ENCODE measurements at places on chromosomes 6 and 20.

DNA sequence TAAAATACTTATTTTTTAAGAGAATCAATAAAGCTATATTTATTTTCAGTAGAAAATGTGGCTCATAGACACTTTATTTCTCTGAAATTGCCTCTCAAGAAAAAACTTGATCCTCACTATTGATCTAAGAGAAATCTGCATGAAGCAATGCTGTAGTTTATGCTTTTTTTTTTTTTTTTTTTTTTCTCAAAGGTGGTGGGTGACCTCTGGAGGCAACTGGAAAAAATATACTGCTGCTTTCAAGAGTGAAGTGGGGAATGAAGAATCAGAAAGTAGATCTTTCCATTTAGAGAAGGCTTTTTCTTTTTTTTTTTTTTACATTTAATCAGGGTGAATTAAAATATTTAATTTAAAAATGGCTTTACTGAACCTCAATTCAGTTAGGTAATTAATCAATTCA lies 169.3 kb downstream of the SLC16A10 start:
- no peak for DNase-seq

DNA sequence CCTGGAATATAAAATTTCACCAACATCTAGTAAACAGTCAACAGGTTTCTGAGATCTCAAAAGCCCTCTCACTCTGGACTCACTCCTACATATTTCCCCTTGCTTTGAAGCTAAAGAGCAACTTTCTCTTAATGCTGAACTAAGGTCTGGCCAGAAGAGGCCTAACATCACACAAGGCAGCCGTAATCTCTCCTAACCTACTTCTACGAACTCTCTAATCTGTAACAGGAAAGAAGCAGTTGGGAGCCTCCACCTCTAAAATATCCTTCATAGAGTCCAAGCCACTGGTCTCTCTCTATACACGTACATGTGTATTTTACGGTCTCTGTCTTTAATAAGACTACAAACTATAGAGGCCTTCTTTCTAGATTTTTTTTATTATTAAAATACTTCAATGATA lies 72.0 kb downstream of the REV3L start:
- no peak for DNase-seq

DNA sequence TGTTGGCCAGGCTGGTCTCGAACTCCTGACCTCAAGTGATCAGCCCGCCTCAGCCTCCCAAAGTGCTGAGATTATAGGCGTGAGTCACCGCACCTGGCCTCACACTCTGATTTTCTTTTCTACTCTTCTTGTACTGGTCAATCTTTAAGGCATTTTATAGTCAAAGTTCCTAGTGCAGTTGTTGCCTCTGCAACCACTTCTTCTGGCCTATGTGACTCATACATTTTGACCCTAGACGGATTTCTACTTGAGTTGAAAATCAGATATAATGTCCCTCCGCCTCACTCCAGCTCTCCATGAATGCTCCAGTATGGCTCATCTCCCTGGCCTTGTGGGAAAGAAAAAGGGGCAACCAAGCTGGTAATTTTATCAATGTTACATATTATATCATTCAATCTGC lies 42.4 kb downstream of the TNFRSF21 start:
- no peak for DNase-seq

DNA sequence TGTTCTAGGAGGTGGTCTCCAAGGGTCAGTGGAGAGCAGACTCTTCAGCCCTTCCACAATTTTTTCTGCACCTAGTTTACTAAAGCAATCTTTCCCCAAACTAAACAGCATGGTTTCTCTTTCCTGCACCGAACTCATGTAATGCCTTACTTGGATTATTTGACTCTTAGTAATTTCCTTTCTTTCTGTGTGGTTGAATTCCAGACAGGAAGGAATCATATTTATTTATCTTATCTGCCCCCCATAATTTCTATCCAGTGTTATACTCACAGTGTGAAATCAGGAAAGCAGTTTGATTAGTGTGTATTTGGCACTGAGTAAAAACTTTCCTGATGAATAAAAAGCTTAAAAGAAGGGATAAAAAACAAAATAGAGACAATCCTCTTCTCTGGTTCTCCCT lies 140.3 kb upstream of the STMND1 start:
- DNase-seq = no peak

DNA sequence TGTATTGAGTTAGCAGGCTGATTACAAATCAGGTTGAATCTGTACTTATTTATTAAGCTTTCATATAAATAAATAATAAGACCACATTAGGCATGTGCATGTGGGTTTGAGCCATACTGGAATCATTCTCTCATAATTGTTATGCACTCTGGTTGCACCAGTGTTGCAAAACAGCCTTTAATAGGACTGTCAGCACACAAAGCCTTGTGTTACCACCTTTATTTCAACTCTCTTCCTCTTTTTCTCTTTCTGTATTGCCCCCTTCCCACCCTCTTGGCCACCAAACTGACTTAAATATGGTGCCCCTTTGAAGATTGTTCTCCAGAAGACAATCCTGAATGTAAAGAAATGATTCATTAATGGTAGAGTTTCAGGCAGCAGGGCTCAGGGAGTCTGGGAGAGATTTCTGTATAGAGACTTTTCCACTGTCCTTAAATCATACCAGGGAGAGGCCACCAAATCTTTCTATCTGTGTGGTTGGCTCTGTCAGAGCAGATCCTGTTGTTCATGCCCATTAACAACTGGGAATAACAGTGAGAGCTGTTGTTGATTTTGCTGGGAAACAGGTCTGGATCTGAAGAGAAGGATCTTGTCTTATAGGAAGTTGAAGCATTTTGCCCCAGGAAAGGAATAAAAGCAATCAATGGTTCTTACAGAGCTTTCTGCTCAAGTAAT lies 131.6 kb upstream of the SOX4 start:
- no peak for DNase-seq

GRCh38 chr20:3247638-3248037 lies 8.6 kb upstream of the SLC4A11 start:
- no peak for DNase-seq

DNA sequence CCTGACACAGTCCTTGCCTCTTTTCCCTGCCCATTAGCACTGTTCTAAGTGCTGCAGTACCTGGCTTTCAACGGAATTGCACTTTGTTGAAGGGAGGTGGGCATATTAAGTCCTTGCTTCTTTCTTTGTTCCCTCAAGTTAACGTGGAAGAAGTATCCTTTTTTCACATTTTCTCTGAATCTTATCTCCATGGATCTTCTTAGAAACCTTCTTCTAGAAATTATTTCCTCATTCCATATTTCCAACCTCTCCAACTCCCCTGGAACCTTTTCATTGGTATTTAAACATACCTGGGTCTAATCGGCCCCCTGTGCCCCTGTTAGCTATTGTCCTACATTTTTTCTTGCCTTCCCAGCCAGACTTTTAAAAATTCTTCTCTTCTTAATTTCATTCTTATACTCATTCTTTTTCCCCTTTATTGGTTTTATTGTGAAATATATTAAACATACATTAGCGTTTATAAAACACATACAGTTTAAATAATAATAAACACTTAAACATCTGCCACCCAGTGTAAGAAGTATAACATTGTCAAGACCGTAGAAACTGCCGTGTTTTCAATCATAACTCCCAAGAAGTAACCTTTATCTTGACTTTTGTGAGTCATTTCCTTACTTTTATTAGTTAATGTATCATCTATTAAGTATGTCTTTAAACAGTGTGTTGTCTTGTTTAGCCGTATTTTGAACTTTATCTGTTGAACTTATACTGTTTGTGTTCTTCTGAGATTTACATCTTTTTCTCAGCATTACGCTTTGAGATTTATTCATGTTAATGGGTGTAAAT lies 118.2 kb downstream of the CDKAL1 start:
- no peak for DNase-seq

DNA sequence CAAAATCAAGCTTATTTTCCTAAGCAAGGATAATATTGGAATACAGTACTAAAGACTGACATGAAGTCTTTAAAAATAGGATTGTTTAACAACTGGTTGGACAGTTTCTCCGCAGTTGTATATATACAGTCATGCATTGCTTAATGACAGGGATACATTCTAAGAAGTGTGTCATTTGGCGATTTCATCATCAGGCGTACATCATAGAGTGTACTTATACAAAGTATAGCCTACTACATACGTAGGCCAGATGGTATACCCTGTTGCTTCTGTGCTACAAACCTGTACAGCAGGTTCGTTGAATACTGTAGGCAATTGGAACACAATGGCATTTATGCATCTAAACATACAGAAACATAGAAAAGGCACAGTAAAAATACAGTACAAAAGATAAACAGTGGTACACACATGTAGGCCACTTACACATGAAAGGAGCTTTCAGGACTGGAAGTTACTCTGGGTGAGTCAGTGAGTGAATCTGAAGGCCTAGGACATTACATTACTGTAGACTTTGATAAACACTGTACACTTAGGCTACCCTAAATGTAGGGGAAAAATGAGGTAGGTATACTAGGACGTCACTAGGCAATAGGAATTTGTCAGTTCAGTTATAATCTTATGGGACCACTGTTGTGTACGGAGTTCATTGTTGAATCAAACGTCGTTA lies 20.1 kb downstream of the HECA start:
- no peak for DNase-seq

DNA sequence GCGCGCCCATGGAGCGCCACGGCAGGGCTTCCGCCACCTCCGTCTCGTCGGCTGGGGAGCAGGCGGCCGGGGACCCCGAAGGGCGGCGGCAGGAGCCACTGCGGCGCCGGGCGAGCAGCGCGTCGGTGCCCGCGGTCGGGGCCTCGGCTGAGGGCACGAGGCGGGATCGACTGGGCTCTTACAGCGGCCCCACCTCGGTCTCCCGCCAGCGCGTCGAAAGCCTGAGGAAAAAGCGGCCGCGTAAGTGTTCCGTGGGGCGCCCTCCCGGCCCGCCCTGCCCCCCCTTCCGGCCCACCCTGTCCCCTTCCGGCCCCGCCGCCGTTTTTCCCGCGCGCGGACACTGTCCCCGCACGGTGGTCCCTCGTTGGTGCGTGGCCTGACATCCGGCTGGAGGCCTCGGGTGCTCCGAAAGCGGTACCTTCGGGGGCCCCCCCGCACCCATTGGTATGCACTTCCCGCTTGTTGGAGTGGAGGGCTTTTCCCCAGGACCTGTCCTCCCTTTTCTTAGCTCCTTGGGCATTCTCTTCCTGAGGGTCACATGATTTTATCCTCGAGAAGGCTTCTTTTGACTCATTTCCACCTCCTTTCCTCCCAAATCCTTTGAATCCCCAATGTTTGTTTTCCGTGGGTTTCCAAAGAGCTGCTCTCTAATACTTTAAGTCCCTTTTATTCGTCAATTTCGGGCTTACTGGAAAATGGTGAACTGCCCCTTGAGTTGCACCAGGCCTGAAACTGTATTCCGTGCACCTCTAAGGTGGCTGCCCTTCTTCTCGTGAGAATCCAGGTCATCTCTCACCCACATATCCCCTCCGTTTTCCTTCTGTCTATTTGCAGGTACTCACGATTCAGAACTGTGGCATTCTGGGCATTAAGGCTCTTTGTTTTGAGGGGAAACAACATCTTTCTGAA lies 556 bp downstream of the PANK2 start:
- DNase-seq = peak; percentile 19

All from stimulated activated naive CD4-positive, alpha-beta T cell treated with Interleukin-2 at 50 U/mL for 16 hours (primary cell).